NCI-H1417 treated with DMSO at 0.1 percent for 48 hours (cell line): ENCODE measurements at places on chromosomes 1 and 21.

- DNase-seq: no peak
Observed at GRCh38 chr1:116374353-116375147, 1.5 kb downstream of the ATP1A1 start.

GRCh38 chr1:159869173-159869572, 6.7 kb upstream of the VSIG8 start:
- DNase-seq: no peak

DNA sequence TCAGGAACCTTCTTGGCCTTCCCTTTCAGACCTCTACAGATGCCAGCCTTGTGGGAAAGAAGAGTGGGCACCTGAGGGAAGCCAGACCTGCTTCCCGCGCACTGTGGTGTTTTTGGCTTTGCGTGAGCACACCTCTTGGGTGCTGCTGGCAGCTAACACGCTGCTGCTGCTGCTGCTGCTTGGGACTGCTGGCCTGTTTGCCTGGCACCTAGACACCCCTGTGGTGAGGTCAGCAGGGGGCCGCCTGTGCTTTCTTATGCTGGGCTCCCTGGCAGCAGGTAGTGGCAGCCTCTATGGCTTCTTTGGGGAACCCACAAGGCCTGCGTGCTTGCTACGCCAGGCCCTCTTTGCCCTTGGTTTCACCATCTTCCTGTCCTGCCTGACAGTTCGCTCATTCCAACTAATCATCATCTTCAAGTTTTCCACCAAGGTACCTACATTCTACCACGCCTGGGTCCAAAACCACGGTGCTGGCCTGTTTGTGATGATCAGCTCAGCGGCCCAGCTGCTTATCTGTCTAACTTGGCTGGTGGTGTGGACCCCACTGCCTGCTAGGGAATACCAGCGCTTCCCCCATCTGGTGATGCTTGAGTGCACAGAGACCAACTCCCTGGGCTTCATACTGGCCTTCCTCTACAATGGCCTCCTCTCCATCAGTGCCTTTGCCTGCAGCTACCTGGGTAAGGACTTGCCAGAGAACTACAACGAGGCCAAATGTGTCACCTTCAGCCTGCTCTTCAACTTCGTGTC, 995 bp upstream of the ZBTB48 start:
- DNase-seq: no peak

GRCh38 chr1:74363220-74363619, 128.0 kb downstream of the TNNI3K start:
- no peak for DNase-seq

DNA sequence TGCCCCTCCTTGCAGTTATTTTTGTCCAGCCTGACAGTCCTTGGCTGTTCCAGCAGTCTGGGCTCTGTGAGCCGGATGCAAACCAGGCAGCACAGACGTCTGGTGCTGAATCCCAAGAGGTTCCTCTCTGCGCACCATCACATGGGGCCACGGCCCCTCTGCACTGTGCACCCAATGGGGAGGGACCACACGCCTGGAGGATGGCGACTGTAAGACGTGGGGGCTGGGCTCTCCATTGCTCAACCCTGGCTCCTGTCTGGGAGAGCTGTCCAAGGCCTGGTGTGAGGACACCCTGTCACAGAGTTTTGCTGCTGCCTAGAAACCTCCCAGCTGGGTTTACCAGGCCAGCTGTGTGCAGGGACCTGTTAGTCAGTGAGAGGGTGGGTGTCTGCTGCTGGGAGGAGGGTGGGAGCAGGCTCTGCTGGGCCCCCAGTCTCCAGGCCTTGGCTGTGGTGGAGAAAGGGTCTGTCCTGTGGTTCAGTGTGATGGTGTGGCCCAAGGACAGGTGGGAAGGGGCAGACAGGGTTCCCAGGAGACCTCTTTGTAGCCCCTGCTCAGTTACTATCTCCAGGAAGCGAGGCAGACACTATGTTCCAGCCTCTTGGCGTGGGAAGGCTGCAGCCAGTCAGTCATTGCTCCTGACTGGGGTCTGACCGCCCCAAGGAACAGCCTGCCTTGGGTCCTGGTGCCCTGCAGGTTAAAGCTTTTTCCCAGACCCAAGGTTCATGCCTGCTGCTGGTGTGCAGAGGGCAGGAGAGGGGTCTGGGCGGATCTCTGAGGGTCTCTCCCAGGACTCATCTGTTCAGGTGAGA, 13.8 kb downstream of the HEYL start:
- no peak for DNase-seq

DNA sequence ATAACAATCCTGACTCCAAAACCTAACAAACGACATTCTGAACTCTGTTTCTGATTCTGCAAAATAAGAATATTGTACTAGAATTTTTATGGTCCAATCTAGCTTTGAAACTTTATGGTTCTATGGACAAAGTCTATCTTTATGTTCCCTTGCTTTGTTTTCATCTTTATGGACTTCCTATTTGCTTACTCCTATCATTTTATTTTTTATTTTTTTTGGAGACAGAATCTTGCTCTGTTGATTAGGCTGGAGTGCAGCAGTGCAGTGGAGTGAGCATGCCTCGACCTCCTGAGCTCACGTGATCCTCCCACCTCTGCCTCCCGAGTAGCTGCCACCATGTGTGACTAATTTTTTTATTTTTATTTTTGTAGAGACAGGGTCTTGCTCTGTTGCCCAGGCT, 3.6 kb downstream of the NRAS start:
- no peak for DNase-seq

DNA sequence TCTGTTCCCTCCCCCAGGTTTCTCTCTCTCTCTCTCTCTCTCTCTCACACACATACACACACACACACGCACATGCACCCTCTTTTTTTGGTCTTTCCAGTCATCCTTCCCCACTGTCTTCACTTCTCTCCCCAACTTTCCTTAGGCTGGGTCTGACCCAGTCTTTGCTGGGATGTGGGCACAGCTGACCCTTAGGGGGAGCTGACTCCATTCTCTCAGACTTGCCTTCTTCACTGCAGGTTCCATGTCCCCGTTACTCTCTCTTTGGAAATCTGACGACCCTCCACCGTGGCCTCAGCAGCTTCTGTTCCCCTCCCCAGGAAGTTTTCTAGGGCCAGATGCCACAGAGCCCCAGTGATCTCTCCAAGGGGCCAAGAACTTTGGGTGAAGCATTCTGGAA, 2.1 kb downstream of the DISP3 start:
- DNase-seq: no peak

DNA sequence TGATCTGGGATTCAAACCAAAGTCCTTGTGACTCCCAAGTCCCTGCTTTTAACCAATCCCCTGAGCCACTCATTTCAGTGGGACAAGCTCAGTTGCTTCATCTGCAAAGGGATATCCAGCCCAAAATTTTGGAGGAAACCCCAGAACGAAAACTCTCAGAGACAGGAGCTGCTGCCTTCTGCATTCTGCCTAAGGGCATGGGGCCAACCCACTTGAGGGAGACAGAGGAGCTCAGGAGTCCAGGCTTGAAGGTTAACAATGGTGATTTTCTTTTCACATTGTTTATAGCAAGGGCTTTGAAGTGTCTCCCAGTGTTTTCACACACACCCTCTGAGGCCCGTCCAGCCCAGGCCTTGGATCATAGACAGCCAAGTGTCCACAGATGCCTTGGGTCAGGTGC, 148.1 kb upstream of the CTTNBP2NL start:
- no peak for DNase-seq

- DNase-seq: no peak
Observed at GRCh38 chr1:22636353-22636752, at the start of gene C1QA. Gene C1QA (plus strand): TSS chr1:22636628. CDS start chr1:22637617, 989 bp downstream.

GRCh38 chr1:188240772-188241406, 1412.1 kb downstream of the PLA2G4A start:
- DNase-seq: no peak

DNA sequence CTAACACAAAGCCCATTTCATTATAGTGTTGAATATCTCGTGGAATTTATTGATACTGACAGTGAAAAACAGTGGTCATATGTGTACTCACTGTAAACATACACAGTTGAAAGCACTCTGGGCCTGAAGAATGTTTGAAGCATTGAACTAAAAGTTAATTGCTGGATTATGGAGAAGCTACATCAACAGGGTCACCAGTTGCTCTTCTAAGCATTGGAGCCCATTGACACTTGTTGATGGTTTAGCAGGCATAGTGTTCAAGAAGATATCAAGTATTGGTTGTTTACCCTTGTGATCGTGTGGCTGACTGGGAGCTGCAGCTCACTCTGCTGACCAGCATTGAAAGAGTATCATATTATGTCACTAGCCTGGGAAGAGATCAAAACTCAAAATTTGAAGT, 10.3 kb downstream of the ZYG11A start:
- DNase-seq: no peak

DNA sequence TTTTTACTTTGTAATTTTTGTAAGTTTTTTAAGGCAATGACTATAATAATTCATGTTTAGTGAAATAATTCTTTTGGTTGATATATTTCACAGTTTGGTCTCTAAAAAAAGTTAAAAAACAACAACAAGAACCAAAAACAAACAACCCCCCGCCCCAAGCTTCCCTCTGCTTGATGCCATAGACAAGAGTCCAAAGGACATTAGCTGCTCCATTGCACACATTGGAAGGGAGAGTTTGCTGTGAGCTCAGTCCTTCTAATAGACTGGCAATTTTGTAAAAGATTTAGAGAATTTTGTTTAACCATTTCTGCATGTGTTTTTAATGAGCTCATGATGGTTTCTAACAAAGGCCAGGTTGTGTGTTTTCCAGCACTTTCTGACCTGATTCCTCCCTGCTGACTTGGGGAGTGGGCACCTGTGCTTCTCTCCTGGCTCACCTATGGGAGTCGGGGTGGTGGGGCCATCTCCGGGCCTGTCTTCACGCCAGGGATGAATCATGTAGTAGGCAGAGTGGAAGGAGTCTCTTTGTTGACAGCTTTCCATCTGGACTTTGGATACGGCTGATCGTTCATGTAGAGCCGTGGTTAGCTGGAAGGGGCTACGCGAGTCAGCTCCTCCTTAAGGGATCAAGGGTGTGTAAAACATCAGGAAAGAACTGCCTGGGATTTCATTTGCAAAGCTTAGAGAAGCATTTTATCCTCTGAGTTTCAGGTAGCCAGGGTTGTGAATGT, 14.1 kb downstream of the ZBTB18 start:
- no peak for DNase-seq

DNA sequence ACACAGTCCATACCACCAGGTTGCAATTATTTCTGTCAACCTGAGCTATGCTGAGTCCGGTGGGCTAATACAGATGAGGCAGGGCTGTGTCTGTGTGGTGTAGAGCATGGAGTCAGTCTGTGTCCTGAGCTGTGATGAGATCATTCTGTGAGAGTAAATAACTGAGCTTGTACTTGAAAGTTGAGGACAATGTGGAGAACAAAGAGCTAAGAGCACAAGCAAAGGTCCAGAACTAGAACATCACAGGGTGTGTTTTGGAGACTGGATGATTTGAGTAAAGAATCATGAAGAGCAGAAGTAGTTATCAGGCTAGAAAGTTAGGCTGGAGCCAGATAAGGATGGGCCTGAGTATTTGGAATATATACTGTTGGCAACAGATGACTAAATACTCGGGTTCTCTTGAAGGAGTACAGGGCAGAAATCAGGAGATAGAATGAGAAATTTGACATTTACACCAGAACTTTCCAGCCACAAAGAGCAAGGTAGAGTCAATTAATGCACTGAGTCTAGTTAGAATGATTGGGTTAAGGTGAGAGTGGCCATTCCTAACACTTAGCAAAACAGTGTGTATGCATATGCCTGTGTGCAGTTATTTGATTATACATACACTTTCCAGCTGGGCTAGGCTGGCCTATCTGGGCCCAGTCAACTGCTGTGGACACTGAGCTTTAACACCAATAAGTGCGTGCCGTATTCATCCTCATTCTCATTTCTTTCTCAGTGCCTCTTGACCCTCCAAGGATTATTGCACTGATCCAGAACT, 48.8 kb downstream of the LEPR start:
- no peak for DNase-seq

GRCh38 chr1:229142471-229142870, 128.4 kb upstream of the RAB4A start:
- no peak for DNase-seq

DNA sequence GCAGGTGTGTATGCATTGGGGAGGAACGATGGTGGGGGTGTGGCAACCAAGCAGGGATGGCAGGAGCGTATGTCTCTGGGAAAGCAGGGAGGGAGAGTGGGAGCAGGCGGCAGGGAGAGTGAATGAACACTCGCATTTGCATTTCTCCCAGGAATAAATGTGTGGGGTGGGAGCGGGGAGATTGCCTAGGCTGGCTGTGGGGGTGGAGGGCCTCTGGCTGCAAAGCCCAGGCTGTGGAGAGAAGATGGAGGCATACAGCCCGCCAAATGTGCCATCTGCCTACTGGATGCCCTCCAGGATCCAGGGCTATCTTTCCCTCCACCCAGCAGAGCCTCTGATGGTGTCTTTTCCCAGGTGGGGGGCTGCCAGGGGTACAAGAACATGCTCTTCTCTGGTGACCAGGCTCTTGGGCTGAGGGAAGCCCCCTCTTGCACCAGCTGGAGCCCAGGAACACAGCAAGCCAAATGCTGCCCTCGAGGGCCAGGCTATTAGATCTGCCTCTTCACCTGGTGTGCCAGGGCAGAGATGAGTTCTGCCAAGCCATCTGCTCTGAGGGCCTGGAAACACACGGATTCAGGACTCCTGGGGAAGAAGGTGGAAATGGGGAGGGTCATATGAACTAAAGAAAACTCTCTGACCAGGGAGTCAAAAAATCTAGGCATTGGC, 1.7 kb upstream of the OPTC start:
- no peak for DNase-seq

GRCh38 chr1:217419194-217419551, 211.7 kb downstream of the GPATCH2 start:
- DNase-seq: no peak

DNA sequence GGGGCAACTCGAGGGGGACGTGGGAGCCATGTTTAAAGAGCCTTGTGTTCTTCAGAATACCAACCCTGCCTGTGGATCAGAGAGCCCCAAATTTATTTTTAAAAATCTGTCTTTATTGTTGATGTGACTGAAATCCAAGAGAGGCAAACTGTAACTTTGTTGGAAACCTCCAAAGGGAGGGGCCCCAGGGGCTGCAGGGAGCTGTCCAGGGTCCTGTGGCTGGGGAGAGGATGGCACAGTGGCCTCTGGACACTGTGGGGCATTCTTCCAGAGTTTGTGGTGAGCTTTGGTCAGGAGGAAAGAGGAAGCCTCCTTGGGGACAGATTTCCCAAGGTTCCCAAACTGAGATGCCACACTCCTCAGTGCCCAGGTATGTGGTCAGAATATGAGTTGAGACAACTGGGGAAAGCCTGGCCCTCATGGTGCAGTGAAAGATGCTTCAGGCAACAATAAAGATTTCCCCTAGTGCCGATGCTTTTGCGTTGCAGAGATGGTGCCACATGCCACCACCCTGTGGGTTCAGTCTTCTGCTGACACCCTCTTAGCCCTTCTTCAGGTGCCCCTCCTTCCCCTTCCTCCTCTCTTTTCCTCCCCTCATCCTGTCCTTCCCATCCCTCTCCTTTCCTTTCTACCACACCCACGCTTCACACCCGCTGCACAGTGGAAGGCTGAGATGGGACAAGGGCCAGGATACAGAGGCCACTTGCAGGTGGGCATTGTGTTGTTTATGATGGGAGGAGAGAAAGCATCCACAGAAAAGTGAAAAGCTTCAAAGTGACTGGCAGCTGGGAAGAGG, 122.1 kb downstream of the UCK2 start:
- DNase-seq: no peak

GRCh38 chr1:202113690-202114300, 8.9 kb upstream of the GPR37L1 start:
- no peak for DNase-seq
